Stimulated activated CD4-positive, alpha-beta T cell treated with anti-CD3 and anti-CD28 coated beads, Interleukin-12 subunit alpha, Interleukin-12 subunit beta, amount 100 ng/mL, for 4 hours (primary cell): ENCODE measurements at places on chromosomes 11 and 22.

- DNase-seq: no peak
Observed at GRCh38 chr22:44838316-44839016, 86.1 kb downstream of the ARHGAP8 start.

DNA sequence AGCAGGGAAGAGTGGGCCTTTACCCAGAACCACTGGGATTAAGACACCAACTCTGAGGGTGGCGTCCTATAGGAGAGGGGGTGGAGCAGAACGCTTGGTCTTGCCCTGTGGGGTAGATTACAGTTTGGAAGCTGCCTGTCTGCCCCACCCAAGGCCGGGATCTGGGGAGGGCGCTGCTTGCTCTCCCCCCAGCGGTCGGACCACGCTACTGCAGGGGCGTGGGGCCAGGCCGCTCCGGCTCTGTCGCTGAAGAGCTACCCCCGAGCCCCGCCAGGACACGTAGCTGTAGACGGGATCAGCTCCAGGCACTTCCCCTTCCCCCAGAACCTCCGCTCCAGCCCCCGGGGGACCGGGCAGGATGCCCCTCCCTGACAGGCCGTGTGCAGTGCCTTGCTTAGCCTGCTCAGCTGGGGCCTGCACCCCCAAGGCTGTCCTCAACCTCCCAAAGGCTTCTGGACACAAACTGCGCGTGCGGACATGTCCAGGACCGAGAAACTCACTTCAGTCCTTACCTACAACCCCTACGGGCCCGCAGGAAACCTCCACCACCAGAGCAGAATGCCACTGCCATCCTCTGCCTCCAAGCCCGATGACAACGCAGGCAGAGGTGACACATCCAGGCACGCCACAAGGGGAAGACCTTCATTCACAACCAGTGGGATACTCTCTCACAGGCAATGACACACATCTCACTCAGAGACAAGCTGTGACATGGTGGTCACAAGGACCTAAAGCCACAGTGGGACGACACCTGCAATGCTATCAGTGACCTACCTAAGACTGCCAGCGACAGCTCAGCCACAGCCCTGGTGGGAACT, 3.6 kb downstream of the AHNAK start:
- peak; percentile 76 for DNase-seq

DNA sequence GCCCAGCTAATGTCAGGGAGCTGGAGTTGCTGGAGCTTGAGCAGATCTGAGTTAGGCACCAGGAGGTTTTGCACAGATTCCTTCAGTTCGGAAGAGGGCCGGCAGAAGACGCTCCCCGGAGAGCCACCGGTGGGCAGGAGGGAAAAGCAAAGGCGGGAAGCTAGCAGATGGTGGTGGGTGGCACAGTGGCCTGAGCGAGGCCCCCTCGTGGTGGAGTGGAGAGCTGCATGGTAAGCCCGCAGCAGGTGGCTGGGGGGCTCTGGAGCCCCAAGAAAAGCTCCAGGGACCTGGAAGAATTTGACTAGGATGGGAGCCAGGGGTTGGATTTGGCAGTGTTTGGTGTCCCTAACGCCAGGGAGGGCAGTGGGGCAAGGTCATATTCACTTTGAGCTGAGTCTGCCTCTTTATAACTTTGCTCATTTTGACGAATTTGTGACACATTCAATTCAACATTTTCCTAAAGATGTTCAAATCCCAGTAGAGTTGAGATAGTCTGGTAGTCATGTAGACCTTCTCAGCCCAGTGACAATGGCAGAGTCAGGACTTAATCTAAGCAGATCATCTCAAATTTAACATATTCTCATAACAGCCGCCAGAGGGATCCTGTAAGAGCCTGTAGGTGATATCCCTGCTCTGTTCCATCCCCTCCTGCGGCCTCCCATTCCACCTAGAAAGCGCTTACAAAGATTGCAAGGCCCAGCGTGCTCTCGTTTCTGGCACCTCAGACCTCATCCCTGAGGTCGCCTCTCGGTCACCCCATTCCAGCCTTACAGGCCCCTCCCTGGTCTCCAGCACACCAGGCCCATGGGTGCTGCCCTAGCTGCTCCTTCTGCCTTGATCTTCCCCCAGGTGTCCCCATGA, 57.9 kb downstream of the TRIM29 start:
- peak; percentile 11 for DNase-seq

DNA sequence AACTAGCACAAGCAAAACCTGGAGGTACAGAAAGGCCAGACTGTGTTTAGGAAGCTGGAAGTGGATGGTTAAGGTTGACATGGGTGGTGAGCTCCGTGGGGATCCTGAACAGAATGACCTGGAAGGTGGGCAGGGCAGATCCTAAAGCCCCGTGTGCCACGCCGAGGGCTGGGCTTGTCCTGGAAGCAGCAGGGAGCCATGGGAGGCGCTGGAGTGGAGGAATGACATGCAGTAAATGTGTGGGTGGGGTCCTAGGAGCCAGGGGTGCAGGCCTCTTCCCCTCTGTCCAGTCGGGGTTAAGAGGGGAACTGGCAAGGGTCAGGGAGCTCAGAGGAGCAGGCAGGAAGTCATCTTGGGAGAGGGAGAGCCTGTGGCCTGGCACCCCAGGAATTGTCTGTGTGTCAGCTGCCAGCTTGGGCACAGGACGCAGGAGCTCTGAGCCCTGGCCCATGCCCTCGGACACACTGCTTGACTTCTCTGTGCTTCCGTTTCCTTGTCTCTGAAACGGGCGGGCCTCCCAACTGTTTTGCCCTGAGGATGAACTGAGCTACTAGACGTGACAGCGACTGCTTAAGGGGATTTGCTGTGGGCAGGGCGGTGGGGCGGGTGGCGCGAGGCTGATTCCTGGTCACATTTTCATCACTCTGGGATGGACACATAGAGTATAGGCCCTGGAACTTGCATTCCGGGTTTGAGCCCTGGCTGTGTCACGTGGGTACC, 75.7 kb downstream of the MPPED1 start:
- no peak for DNase-seq

- no peak for DNase-seq
Observed at GRCh38 chr11:116112087-116112935, 608.1 kb upstream of the CADM1 start.

DNA sequence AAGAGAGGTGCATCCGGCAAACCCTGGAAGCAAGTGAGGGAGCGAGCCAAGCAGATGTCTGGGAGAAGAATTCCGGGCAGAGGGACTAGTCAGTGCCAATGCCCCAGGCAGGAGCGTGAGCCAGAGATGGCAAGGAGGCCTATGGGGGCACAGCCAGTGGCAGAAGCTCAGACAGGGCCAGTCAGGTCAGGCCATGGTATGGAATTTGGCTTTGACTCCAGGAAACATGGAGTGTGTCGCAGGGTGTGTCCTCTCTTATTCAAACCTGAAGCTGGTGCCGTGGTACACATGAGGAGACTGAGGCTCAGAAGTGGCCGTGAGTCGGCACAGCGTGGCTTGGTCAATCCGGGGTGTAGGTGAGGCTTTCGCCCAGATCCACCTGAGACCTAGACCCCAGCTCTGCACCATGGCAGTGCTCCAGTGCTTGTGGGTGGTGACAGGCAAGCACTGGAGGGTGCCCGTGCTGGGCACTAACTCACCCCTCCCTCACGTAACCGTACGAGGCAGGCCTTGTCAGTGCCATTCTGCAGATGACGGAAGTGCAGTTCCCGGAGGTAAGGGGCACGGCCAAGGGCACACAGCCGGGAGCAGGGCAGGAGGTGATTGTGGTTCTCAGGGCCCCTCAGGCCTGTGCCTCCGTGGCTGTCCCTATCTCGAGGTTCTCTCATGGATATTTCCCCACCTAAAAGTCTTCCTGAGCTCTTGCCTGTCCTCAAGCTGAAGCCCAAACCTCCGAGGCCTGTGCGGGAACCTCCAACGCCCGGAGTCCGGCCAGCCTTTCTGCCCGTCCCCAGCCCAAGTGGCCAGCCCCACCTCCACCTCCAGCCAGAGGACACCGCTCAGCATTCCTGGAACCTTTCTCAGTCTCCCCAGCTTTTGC, 10.6 kb upstream of the SPI1 start:
- DNase-seq: no peak

GRCh38 chr11:117426297-117426685, 98.6 kb downstream of the CEP164 start:
- DNase-seq: peak; percentile 71

- no peak for DNase-seq
Observed at GRCh38 chr11:1015826-1016545, 20.5 kb downstream of the MUC6 start.

DNA sequence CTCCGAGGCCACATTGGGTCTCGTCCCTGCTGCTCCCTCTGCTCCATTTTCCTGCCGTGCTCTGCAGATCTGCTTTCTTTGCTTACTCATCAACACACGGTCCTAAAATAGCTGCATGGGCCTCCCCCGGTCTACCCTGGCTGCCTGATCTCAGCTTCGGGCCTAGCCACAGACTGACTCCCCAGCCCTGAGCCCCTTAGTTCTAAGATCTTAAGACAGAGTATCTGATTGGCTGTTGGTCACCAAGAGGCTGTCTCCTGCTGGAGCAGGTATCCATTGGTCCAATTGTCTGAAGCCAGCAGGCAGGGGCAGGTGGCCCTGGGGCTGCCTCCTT, 53.7 kb upstream of the NECTIN1 start:
- no peak for DNase-seq

- no peak for DNase-seq
Observed at GRCh38 chr11:57217053-57217452, 20.0 kb downstream of the APLNR start.

- no peak for DNase-seq
Observed at GRCh38 chr22:46602025-46602424, 18.2 kb upstream of the GRAMD4 start.

GRCh38 chr11:77371646-77372045, 70.2 kb upstream of the GDPD4 start:
- no peak for DNase-seq

DNA sequence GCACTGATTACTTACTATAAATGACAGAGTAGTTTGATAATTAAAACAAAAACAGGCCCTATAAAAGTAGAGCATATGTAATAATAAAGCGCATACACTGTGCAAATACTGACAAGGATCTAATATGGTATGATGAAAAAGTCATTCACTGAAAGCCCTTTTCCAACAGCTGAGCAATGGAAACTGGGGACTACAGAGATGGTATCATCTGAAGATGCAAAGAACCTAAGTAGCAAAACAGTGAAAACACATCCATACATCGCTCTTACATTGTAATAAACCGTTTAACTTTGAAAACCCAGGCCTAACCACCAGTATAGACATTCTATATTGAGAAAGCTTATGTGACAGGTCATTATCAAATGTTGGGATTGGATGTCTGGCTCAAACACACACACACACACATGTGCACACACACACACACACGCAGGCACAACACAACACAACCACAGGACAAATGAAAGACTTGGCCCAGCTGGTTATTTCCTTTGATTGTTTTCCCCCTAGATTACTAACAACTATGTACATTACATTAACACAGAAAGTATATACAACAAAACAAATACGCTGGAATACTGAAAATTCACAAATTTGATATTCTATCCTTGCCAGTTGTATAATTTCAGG, 119.5 kb downstream of the APOL5 start:
- DNase-seq: no peak

DNA sequence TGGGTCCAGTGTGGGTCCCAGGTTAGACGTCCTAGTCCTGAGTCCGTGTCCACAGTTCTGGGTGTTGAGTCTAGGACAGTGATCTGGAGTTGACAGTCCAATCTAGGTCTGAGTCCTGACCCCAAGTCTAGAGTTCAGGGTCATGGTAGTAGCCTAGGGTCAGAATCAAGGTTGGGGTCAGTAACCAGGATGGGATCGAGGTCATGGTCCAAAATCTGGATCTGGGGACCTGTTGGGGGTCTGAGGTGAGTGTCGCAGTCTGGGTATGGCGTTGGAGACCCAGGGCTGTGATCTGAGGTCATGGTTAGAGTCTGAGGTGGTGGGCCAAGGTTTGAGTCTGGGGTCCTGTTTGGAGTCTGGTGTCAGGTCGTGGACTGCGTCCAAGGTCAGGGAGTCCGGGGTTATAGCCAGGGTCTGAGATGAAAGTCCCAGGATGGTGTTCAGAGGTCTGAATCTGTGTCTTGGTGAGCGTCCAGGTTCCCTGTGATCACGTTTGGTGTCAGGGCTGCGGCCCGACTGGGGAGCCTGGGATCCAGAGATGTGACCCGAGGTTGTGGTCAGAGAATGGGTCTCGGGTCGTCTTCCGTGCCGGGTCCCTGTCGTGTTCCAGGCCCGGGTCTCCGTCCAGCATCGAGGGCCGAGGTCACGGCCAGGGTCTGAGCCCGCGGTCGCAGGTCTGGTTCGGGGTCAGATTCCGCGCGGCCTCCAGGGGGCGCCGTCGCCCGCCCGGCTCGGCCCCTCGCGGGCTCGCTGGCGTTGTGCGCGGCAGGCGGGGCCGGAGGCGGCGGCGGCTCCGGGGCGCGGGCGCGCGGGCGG, 432 bp upstream of the GRK2 start:
- peak; percentile 80 for DNase-seq

DNA sequence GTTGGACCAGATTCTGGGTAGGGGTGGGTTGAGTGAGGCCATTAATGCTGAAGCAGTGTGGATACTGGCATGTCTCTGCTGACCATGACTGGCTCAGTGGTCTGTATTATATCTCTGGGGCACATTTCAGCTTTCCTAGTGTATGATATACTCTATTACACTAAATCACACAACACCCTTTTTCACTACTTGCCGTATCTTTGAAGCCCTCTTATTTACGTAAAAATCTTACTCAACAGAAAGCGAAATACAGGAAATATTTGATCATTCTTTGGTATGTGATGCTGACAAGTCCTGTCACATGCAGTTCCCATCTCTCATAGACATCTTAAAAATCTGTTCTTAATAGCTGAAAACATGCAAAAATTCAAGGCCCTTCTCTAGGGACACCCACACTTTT, 40.3 kb downstream of the OR5B17 start:
- no peak for DNase-seq

GRCh38 chr22:39845529-39845928, 48.0 kb downstream of the ENTHD1 start:
- DNase-seq: no peak

DNA sequence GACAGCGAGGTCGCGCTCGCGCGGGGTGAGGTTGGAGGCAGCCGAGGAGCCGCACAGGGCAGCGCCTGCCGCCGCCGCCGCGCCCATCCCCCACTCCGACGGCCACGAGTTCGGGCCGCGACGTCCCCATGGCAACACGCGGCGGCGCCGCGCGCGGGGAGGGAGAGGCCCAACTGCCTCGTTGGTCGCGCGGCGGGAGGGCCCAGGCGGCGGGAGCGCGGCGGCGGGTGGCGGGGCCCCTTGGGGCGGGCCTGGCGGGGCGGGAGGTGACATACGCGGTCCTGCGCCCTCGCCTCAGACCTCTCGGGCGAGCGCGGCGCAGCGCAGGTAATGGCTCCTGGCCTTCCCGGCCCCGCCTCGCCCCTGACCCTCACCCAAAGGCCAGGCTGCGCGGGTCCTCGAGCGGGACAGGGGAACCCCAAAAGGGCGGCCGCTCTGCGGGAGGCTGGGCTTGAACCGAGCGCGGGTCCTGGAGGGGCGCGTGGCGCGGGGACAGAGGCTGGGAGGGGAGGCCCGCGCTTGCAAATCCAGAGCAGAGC, at the start of gene DEUP1:
DEUP1 (plus strand) TSS at position 297 of the 539 bp plus-strand sequence. CDS start 1,518 bp downstream, outside the sequence.
- no peak for DNase-seq

- no peak for DNase-seq
Observed at GRCh38 chr11:115201111-115201792, 303.0 kb downstream of the CADM1 start.
